ENCODE measurements at places on chromosomes 3 and 15.

DNA sequence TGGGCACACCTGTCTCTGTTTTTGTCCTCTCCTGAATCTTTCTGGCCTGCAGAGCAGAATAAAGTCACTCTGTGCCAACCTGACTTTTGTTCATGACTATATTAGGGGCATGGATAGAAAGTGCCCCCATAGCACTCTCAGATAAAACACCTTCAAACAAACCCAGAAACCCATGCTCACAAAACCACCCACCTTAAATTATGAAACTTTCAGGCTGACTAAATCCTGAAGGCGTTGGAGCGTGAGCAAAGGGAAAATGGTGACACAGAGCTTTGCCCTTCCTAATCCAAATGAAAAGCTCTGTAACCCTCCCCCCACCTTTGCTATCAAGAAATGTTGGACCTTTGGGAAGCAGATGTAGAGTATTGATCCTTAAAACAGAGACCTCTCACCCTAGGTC lies 138.9 kb downstream of the IGF1R start:
- no peak for DNase-seq

DNA sequence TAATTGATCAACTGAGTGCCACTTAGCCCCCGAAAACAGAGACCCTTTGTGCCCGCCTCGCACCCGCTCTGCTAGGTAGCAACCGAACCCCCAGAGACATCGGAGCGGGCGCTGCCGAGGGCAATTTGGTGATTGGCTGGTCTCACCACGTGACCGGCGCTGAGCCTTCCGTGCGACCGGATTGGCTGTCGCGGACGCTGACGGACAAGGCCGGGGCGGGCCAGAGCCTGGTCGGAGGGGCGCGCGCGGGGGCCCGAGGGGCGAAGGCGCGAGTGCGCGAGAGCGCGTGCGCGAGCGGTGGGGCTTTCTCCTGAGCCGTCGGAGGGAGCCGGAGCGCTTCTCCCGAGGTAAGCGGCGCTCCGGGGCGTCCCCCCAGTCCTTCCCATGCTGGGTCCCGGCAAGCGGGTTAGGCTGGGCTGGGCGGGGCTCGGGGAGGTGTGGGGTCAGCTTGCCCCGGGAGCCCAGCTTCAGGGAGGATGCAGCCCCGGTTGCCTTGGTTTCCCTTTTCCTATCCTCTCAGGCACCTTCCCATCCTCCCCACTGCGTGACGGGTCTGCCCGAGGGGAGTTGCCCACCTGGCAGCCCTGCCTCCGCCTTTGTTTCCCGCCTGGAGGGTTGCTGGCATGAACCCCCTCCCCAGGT lies at the start of gene TMEM108:
Gene TMEM108 (plus strand): TSS at position 303 of the 642 bp plus-strand sequence.
- peak; percentile 46 for DNase-seq

DNA sequence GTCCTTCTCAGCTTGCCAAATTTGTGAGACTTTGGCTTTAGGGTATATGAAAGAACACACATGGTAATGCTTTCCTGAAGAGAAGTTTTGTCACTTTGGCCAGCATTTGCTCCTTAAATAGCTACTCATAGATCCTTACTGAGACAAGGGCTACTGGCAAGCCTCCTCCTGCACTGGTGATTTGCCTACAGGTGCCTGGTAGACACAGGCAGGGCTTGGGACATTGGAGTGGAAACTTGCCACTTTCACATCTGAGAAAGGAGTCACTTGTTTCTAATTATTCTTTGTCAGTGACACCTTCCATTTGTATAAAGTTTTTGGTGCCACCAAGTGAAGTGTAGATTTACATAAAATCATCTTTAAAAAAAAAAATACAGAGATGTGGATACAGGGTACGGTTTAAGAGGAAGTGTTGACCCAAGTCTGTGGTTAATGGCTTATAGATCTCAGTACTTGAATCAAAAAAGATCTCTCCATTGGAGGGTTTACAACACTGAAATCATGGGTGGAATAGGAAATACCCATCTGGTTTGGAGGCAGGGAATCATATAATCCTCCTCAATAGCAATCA lies 132.8 kb upstream of the GADL1 start:
- no peak for DNase-seq

DNA sequence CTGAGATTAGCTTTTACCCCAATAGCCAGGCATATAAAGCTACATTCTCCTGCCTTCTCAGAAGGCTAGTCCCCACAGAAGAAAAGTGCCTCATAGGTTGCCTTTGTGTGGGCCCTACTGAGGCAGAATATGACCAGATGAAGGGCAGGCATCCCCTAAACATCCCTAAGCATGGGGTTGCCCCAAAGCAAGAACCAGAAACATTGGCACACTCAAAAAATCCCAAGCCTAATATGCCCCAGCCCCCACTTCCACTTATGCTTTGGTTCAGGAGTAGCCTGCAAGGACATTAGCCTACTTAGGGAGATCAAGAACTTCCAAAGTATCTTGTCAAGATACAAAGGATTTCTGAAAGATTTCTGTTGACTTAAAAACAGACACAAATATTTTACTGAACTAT lies 29.7 kb downstream of the WHAMM start:
- no peak for DNase-seq

DNA sequence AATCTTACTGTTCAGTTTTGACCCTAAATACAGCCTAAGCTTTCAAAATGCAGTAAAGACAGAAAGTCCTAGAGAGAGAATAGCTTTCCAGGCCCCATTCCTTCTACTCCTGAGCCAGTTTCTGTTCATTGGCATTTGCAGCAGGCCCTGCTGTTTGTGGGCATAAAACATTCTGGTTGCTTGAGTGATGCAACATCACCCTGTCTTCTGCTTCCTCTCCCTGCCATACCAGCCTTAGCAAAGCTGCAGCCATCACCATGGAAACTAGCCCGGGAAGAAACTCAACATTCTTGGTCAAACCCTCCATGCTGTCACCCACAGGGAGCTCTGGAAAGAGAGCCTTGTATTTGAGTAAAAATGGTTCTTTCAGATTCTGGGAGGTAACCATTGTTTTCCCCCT lies 325.7 kb downstream of the MAGI1 start:
- no peak for DNase-seq

DNA sequence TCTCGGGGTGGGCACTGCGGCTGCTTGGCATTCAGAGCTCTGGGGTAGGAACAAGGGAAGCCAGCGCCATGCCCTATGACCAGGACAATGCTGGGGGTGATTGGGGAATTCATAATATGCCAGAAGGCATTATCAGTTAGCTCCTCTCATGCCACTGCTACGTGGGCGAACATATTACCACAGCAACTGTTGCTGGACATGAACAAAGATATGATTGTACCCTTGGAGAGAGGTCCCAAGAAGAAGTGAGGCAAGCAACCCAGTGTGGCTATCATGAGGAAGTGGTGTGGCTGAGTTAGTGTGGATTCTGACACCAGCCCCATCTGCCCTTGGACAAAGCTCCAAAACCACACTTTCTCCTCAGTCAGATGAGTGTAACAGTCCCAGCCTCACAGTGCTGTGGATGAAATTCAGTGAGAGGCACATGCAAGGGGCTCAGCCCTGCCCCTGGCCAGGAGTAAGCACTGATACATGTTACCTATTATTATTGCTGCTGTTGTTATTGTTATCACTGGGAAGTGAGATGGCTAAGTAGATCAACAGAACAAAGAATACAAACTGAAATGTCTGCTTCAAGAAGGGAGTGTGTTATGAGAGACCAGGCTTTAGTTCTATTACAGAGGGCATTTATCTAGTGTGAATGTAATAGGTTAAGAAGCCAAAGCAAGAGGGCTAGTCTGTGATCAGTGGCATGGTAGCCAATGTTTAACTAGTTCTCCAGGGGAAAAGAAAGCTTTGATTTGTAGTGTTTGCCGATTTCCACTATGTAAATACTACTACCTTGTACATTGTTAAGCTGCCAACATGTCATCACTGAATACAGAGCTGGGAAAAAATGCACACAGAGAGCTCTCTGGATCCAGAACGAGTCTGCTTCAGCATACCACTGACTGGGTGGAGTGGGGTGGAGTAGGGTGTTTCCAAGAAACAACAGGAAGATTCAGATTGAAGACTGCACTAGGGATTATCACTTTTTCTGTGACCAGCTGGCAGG lies 222.3 kb upstream of the EIF1B start:
- no peak for DNase-seq

DNA sequence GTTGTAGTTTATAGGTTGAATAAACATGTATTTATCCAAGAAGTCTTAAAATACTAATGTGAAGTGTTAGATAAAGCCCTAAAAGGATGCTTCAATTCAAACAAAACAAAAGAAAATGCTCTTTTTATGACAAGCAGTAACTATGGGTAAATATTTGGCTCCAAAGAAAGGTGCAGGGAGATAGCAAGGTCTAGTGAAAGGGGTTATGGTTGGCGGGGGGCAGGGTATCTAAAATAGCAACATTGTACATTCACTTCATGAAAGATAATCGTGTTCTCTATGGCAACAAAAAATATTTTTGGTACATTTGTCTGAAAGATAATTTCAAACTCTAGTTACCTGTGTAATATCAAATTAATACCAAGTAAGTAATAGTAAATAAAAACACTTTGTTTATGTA lies 149.5 kb downstream of the FGF12 start:
- no peak for DNase-seq

DNA sequence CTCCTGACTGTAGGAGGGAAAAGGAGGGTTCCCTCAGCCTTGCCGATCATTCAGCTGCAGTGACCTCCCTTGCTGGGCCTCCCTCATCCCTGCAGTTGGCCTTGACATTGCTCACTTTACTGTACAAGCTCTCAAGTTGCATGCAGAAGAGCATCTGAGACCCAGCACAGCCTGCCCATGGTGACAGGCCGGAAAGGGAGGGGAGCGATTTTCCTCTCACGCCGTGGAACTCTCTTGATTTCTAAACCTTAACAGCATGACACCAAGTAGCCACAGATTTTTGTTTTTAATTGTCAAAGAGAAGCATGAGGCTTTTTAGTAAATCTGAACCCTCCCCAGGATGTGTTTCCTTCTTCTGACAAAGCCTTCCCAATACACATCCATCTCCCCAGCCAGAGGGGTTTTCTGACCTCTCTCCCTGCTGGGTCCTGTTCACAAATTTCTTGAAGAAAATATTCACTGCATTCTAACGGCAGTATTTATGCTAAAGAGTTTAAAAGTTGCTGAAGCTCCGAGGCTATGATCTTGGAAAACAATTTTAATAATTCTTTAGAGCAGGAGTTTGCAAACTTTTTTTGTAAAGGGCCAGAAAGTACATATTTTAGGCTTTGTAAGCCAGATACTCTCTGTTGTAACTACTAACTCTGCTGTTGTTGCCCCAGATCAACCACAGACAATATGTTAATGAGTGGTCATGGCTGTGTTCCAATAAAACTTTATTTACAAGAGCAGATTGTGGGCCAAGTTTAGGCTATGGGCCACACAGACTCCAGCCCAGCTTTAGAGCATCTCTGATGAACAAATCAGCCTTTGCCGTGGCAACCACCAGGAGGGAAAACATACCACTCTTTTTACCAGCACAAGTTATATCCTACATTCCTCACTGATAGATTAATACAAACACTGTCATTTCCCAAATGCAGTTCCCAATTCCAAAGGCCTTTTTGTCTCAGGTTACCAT lies 34.8 kb downstream of the LMCD1 start:
- DNase-seq = no peak

DNA sequence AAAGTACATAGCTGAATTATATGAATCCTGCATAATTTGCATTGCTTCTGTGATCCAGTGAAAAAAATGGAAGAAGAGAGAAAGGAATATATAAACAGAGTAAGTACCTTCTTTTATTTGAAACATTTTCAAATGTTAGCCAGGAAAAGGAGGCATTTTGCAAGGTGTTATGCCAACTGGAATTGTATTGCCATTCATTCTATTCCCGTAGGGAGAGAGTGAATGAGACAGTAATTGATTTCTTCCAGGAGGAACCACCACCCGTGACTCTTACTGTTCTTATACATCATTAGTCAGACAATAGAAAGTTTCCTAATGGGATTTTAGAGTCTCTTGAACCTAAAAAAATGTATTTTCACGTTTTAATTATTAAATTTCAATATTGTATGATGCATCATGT lies 324.1 kb upstream of the ALCAM start:
- DNase-seq = no peak

- no peak for DNase-seq
Measured at GRCh38 chr3:86973440-86973839, 17.5 kb downstream of the VGLL3 start.

GRCh38 chr15:28886431-28887338 lies 911 bp downstream of the APBA2 start:
- no peak for DNase-seq

- DNase-seq = no peak
Measured at GRCh38 chr15:31852933-31853799, 177.1 kb upstream of the CHRNA7 start.

GRCh38 chr3:10602769-10603768 lies 97.7 kb upstream of the ATP2B2 start:
- peak; percentile 85 for DNase-seq

- no peak for DNase-seq
Measured at GRCh38 chr15:93312891-93313486, 224.0 kb upstream of the RGMA start.

GRCh38 chr3:196528639-196529233 lies 13.6 kb upstream of the SMCO1 start:
- peak; percentile 86 for DNase-seq

DNA sequence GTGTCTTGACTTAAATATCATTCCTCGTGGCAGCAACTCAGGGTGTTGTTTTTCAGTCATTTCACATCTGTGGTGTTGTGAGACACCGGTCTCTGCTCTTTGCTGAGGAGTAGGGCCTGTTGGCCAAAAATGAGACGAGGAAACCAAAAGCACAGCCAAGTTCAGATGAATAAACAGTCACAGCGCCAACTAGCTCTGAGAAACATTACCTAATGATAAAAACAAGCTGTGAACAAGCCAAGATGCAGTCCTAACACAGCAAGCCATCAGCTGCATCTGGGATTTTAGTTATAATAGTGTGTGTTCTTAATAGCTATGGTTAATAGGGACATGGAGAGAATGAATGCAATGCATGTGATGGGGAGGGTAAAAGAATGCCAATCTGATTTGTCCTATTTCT lies 843.4 kb upstream of the DPPA4 start:
- no peak for DNase-seq

- no peak for DNase-seq
Measured at GRCh38 chr3:157279237-157279636, 119.3 kb upstream of the CCNL1 start.

- peak; percentile 62 for DNase-seq
Measured at GRCh38 chr3:56862352-56863062, 60.8 kb upstream of the ARHGEF3 start.

- DNase-seq = peak; percentile 13
Measured at GRCh38 chr15:40693904-40694687, 878 bp upstream of the RAD51 start.

GRCh38 chr3:159800434-159801155 lies 188.0 kb upstream of the IL12A start:
- DNase-seq = no peak

DNA sequence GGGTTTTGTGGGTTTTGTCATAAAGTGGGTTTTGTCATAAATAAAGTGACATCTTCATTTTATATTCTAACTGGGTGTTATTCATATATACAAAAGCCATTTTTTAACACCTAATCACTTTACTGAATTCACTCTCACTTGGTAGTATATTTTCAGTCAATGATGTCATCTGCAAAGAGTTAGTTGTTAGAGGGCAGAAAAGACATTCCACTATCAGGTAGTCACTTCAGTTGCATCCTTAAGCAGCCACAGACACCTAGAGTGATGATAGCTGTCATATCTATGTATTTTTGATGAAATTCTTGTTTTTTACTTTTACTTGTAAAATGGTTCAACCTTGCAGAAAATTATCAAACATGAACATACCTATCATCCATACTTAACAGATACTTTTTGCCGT lies 89.0 kb downstream of the DHX36 start:
- DNase-seq = no peak

- DNase-seq = no peak
Measured at GRCh38 chr3:128320551-128321340, 145.9 kb downstream of the DNAJB8 start.

Measured in activated CD8-positive, alpha-beta T cell treated with anti-CD3 and anti-CD28 coated beads for 36 hours (primary cell).